Sigmoid colon (tissue), 7 donors: ENCODE measurements at places on chromosomes 12 and 14. TPM values are rescaled to one million over a fixed set of nuclear protein-coding genes. Genes with fewer than 3 reads are reported as not detected.

DNA sequence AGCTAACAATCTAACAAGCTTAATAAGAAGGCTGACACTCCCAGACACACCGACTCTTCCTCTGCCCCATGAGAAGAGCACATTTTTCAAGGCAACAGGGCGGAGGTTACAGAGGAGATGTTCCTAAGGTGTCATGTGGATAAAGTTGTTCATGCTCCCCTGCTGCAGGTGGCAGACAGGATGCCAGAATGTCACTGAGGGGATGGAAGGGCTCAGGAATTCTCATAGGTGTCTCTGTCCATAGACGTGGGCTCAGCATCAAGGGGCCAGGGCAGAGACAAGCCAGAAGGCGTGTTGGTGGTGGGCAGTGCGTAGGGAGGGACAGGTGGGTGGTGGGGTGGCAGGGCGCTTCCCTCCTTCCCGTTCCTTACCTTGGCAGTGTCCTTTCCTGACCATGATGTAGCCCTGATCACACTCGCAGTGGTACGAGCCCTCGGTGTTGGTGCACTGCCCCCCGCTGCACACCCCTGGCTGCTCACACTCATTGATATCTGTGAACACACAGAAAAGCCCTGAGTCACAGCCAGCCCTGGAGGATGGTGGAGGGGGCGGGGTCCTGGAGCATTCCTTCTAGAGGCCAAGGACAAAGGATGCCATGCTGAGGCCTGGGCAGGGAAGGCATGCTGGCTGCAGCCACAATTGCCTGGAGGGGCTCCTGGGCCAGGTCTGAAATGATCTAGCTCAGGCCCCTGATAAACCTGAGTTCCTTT, 23.0 kb downstream of the ISCA2 start:
- no peaks in the 10 kb centered on the region for H3K4me1 ChIP-seq
- no peaks in the 10 kb centered on the region for H3K27me3 ChIP-seq
- H3K27ac ChIP-seq: no peak overlapping the region

- DNase-seq: no peak
- H3K4me3 ChIP-seq: no peak overlapping the region
- no peak overlapping the region for H3K27ac ChIP-seq
- H3K27me3 ChIP-seq: no peaks in the 10 kb centered on the region
These were observed 241.6 kb downstream of the LRIG3 start for GRCh38 chr12:58678753-58679152.

- no peak overlapping the region for H3K27ac ChIP-seq
- no peaks in the 10 kb centered on the region for H3K27me3 ChIP-seq
- no peak overlapping the region for H3K4me3 ChIP-seq
These were observed 15.0 kb downstream of the MDM1 start for GRCh38 chr12:68317047-68317667.

- no peaks in the 10 kb centered on the region for H3K36me3 ChIP-seq
- DNase-seq: no peak
- H3K4me1 ChIP-seq: peaks cover 4% of the 10 kb centered on the region
- H3K27ac ChIP-seq: no peak overlapping the region
- peaks cover 16% of the 10 kb centered on the region for H3K27me3 ChIP-seq
These were observed 1.1 kb downstream of the INHBE start for GRCh38 chr12:57456145-57456700.

DNA sequence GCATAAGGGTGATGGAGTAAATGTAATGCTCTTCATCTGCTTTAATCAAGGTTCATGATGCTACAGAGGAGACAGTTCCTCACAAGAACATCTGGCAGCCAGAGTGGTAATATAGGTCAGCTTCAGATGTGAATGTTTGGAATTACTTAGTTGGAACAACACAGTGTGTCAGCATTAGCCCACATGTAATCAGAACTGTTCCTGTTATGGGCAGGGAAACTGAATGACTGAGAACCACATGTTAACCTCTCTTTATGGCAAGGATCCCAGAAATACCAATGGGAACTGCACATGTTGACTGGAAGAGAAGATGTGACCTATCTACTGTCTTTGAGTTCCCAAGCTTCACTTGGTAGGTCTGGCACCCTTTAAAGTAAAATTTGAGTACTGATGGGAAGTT, 390.1 kb upstream of the PDE3A start:
- no peak overlapping the region for H3K27ac ChIP-seq
- no peak for DNase-seq
- H3K4me1 ChIP-seq: no peaks in the 10 kb centered on the region
- H3K36me3 ChIP-seq: no peaks in the 10 kb centered on the region
- no peaks in the 10 kb centered on the region for H3K27me3 ChIP-seq

- peak; percentile 93 for DNase-seq
- peaks cover 96% of the 10 kb centered on the region for H3K4me1 ChIP-seq
- peak overlapping the region; percentile 96 for H3K27ac ChIP-seq
- no peaks in the 10 kb centered on the region for H3K27me3 ChIP-seq
These were observed 43.4 kb downstream of the ELK3 start for GRCh38 chr12:96237465-96238077.

GRCh38 chr12:64019101-64019500, 174.6 kb downstream of the SRGAP1 start:
- H3K4me3 ChIP-seq: no peak overlapping the region
- H3K36me3 ChIP-seq: no peaks in the 10 kb centered on the region
- no peak overlapping the region for H3K27ac ChIP-seq
- no peaks in the 10 kb centered on the region for H3K4me1 ChIP-seq
- no peaks in the 10 kb centered on the region for H3K27me3 ChIP-seq
- DNase-seq: no peak

DNA sequence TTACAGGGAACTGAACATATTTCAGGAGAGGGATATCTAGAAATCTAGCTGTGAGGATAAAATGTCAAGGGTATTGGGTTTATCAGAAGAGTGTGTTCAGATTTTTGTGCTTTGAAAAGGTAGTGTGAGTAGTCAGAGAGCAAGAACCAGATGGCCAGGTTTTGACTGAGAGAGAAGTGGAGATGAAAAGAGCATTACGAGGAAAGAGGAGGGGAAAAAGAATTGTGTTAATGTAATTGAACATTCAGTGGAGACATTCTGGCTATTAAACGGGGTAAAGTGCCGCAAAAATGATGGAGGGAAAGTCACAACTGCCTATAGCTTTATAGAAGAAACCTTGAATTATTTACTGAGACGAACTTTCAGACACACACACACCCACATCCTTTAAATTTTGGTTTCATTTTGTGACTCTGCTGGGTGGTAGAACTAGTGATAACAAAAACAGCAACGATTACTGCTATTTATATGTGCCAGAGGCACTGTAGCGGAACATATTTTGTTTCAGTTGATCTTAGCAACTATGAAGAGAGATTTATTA, 213.6 kb downstream of the ERC1 start:
- DNase-seq: no peak
- H3K4me1 ChIP-seq: peaks cover 40% of the 10 kb centered on the region
- H3K27ac ChIP-seq: peak overlapping the region; percentile 72
- H3K4me3 ChIP-seq: peak overlapping the region; percentile 46

Gene SELPLG
- 6.1 TPM for total RNA-seq

Gene LUM
- 363 TPM for total RNA-seq

GRCh38 chr14:102131741-102132140, 8.0 kb upstream of the WDR20 start:
- H3K4me3 ChIP-seq: no peak overlapping the region
- H3K27ac ChIP-seq: no peak overlapping the region
- no peak for DNase-seq
- H3K4me1 ChIP-seq: no peaks in the 10 kb centered on the region

Gene PSMB5
- 179 TPM for total RNA-seq

- no peak for DNase-seq
- no peaks in the 10 kb centered on the region for H3K27me3 ChIP-seq
- H3K27ac ChIP-seq: no peak overlapping the region
These were observed 38.0 kb upstream of the ELK3 start for GRCh38 chr12:96156211-96156610.

DNA sequence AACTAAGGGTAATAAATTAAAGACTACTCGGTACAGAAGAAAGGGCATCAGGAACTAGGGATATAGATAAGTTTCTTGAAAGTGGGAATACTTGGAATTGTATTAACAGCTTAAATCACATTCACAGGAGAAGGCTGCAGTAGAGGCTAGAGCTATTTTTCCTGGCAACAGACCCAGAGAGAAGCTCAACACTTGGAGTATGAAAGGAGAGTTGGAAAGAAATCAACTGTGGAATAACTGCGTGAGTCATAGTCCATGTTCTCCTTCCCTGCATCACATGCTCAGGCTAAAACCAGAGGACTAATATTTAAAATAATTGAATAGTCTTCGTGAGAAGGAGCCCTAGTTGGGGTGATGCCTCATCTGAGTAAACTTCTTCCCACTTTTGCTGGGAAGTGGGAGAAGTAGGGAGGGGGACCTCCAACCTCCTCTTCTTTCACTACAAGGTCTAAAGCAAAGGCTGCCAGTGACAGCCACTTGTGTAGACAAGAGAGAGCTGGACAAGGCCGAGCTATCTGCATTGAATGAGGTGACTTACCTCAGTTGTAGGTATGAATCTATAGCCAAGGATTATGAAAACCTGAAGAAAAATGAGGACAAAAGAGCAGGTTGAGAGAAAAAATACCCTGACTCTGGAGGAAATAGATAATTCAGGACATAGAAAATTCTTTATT, 32.7 kb downstream of the DYRK2 start:
- peaks cover 40% of the 10 kb centered on the region for H3K4me1 ChIP-seq
- peak overlapping the region; percentile 71 for H3K27ac ChIP-seq
- DNase-seq: no peak

DNA sequence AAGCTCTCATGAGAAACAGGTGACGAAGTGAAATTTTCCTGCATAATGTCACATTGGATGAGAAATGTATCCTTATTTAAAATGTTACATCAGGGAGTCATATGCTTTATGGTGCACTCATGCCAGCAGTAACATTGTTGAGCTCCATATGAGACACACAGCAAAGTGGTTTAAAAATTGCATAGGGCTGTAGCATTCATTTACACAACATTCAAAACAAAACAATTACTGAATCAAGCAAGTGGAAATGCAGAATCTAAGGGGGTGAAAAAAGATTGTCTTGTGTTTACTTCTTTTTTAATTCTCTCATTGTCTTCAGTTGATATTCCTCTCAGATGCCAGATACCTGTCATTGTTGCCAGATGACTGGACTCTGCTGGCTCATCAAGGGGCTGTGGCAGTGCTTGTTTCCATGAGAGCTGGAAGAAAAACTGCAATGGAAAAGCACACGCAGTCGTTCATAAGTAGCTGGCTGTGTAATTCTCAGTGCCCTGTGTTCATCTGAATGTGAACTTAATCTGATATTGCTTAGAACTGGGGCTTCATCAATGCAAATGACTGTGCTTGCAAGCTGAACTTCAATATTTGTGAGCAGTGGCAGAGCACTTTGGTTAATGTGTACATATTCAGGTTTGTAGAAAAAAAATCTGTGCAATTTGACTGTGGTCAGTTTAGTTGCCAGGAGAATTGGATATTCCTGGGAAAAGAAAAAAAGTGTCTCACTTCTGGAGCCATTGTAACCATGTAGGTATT, 305.6 kb downstream of the RAD51B start:
- no peak for DNase-seq
- H3K36me3 ChIP-seq: no peaks in the 10 kb centered on the region
- no peaks in the 10 kb centered on the region for H3K27me3 ChIP-seq
- H3K27ac ChIP-seq: peak overlapping the region; percentile 72

- no peak overlapping the region for H3K4me3 ChIP-seq
- H3K4me1 ChIP-seq: no peaks in the 10 kb centered on the region
- DNase-seq: no peak
- no peaks in the 10 kb centered on the region for H3K36me3 ChIP-seq
- H3K27me3 ChIP-seq: no peaks in the 10 kb centered on the region
- no peak overlapping the region for H3K27ac ChIP-seq
These were observed 8.0 kb upstream of the SLC17A8 start for GRCh38 chr12:100348657-100349454.

Gene MTERF2
- total RNA-seq: 20.2 TPM

Gene CDKN3
- 1.1 TPM for total RNA-seq

- no peak overlapping the region for H3K27ac ChIP-seq
- no peaks in the 10 kb centered on the region for H3K4me1 ChIP-seq
- no peak for DNase-seq
- H3K36me3 ChIP-seq: no peaks in the 10 kb centered on the region
- H3K4me3 ChIP-seq: no peak overlapping the region
- no peaks in the 10 kb centered on the region for H3K27me3 ChIP-seq
These were observed 83.6 kb downstream of the PPFIBP1 start for GRCh38 chr12:27607591-27607990.

Gene HOXC12
- not detected for total RNA-seq

- peaks cover 20% of the 10 kb centered on the region for H3K36me3 ChIP-seq
- no peak overlapping the region for H3K4me3 ChIP-seq
- no peaks in the 10 kb centered on the region for H3K27me3 ChIP-seq
- no peak for DNase-seq
- H3K4me1 ChIP-seq: no peaks in the 10 kb centered on the region
These were observed 58.8 kb downstream of the SEL1L start for GRCh38 chr14:81474685-81475324.

- DNase-seq: peak; percentile 78
- peak overlapping the region; percentile 99 for H3K27ac ChIP-seq
- H3K4me3 ChIP-seq: peak overlapping the region; percentile 72
- H3K27me3 ChIP-seq: no peaks in the 10 kb centered on the region
- no peaks in the 10 kb centered on the region for H3K36me3 ChIP-seq
- peaks cover 32% of the 10 kb centered on the region for H3K4me1 ChIP-seq
These were observed 988 bp upstream of the TMEM263 start for GRCh38 chr12:106954462-106955376.

DNA sequence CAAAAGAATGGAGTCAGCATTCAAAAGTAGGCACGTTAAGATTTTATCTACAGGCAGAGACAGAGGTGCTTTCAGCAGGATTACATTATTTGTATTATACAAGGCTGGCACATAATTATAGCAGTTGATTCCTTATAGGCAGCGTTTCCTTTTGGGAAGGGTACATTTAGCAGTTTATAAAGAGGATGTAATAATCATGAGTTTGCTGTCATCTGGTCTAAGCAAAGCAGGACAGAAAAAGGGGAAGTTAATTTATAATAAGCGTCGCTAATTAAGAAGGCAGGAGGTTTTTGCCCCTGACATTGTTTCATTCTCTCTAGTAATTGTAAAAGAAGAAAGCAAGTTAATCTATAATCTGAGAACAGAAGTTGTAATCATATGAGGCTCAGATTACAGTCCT, 259.9 kb upstream of the MDGA2 start:
- H3K4me3 ChIP-seq: no peak overlapping the region
- H3K4me1 ChIP-seq: no peaks in the 10 kb centered on the region
- H3K27me3 ChIP-seq: no peaks in the 10 kb centered on the region
- no peak for DNase-seq

- no peak overlapping the region for H3K4me3 ChIP-seq
- H3K36me3 ChIP-seq: no peaks in the 10 kb centered on the region
- no peak overlapping the region for H3K27ac ChIP-seq
- H3K4me1 ChIP-seq: no peaks in the 10 kb centered on the region
- H3K27me3 ChIP-seq: no peaks in the 10 kb centered on the region
These were observed 836.7 kb upstream of the FOXG1 start for GRCh38 chr14:27929797-27930347.

Gene TTC9
- total RNA-seq: 0.71 TPM

Gene IAPP
- not detected for total RNA-seq

- H3K4me3 ChIP-seq: no peak overlapping the region
- no peaks in the 10 kb centered on the region for H3K36me3 ChIP-seq
- H3K27me3 ChIP-seq: peaks cover 97% of the 10 kb centered on the region
- no peaks in the 10 kb centered on the region for H3K4me1 ChIP-seq
- no peak for DNase-seq
These were observed 6.6 kb downstream of the FOXG1 start for GRCh38 chr14:28773176-28773575.

DNA sequence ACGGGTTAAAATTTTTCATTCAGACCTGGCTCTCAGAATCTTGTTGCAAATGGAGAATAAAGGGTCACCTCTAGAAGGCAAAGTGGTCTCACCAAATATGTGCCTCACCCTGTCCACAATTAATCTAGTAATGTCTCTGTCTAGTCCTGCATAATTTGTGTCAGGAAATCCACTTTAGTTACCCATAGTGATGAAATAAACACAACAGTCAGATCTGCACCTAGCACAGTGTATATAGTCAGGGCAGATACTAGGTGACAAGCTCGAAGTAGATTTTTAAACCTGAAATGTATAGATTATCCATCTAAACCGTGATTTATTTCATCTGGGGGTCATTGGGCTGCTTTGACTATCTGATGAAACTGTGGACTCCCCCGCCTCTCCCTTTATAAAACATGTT, 15.9 kb upstream of the FLVCR2 start:
- peaks cover under 1% of the 10 kb centered on the region for H3K27me3 ChIP-seq
- H3K27ac ChIP-seq: no peak overlapping the region
- peaks cover 11% of the 10 kb centered on the region for H3K4me1 ChIP-seq
